ENCODE measurements at places on chromosomes 4 and X. TPM values are rescaled to one million over a fixed set of nuclear protein-coding genes. Genes with fewer than 3 reads are reported as not detected.

Gene RELL1
- 3.9 TPM for total RNA-seq

Gene PDZD4
- 0.93 TPM for total RNA-seq

Gene CENPVL1
- total RNA-seq = not detected

Gene COX7B2
- not detected for total RNA-seq

Gene PASD1
- total RNA-seq = not detected

Gene PF4V1
- total RNA-seq = not detected

Gene HNRNPH2
- 15.7 TPM for total RNA-seq

Gene GABRA4
- total RNA-seq = 0.05 TPM

Gene MMGT1
- 15.6 TPM for total RNA-seq

Gene F8A3
- total RNA-seq = 4.7 TPM

Gene TAF1
- 16.9 TPM for total RNA-seq

Gene COQ2
- total RNA-seq = 4.3 TPM

Gene HERC5
- 3.0 TPM for total RNA-seq

DNA sequence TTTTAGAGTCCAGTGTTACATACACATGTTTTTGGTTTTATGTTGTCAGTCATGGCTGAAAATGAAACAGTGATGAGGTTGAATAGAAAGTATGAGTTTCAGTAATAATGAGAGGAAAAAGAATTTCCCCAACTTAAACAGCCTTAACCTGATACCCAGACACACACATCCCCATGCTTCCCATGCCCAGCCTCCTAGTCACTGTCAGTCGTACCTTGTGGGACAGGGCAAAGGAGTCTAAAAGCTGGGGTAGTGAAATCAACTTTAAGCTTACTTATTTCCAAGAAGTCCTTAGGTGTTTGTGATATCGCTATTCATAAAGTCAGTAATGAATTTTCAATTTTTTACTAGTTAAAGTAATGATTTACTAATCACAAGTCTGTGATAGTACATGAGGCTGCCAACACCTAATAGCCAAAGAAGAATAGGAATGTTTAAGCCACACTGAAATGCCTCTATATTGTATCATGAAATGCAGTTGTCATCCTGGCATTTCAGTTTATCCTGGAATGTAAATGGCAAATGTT lies 24.3 kb upstream of the GPR34 start:
- DNase-seq = no peak
- no peak overlapping the region for H3K4me3 ChIP-seq
- H3K27me3 ChIP-seq = no peaks in the 10 kb centered on the region
- H3K4me1 ChIP-seq = no peaks in the 10 kb centered on the region

DNA sequence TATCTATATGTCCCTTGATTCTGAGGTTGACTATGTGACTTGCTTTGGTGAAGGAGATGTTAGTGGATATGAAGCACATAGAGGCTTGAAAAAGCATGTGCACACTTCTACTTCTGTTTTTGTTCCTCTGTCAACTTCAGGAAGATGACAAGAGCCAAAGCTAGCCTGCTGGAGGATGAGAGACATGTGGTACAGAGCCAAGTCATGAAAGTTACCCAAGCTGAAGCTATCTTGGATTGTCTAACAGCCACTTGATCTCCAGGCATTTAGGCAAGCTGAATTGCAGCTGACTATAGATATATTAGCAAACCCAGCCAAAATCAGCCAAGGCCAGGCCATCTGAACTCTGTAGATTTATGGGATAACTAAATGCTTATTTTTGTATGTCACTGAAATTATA lies 70.8 kb upstream of the DYNLT3 start:
- no peak for DNase-seq
- no peaks in the 10 kb centered on the region for H3K36me3 ChIP-seq
- no peaks in the 10 kb centered on the region for H3K27me3 ChIP-seq
- H3K4me1 ChIP-seq = no peaks in the 10 kb centered on the region
- no peak overlapping the region for H3K27ac ChIP-seq

GRCh38 chr4:6987588-6987961 lies 55.6 kb upstream of the TADA2B start:
- peaks cover 35% of the 10 kb centered on the region for H3K4me1 ChIP-seq
- peak overlapping the region; percentile 85 for H3K4me3 ChIP-seq
- H3K27ac ChIP-seq = peak overlapping the region; percentile 48
- no peaks in the 10 kb centered on the region for H3K27me3 ChIP-seq
- DNase-seq = no peak

DNA sequence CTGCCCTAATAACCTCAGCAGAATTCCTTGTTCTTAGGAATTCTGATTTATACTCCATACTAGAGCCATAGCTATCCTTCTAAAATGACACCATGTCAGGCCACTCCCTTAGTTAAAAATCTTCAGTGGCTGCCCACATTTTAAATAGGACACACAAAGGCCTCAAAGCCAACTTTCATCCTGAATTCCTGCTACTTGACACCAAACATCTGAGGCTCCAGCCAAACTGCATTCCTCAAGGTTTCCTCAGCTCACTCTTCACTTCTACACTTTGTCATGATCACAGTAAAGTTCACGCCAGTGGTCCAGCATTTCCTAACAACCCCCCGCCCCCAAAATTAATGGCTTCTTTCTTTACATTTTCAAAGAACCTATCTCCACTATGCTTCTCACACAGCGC lies 124.3 kb downstream of the ADGRA3 start:
- no peaks in the 10 kb centered on the region for H3K4me1 ChIP-seq
- H3K36me3 ChIP-seq = no peaks in the 10 kb centered on the region
- no peak overlapping the region for H3K4me3 ChIP-seq
- H3K27me3 ChIP-seq = no peaks in the 10 kb centered on the region

- H3K4me1 ChIP-seq = no peaks in the 10 kb centered on the region
- no peak for DNase-seq
- H3K4me3 ChIP-seq = no peak overlapping the region
- no peaks in the 10 kb centered on the region for H3K27me3 ChIP-seq
- H3K27ac ChIP-seq = no peak overlapping the region
Observed at GRCh38 chrX:55129361-55129760, 40.5 kb downstream of the PAGE2 start.

DNA sequence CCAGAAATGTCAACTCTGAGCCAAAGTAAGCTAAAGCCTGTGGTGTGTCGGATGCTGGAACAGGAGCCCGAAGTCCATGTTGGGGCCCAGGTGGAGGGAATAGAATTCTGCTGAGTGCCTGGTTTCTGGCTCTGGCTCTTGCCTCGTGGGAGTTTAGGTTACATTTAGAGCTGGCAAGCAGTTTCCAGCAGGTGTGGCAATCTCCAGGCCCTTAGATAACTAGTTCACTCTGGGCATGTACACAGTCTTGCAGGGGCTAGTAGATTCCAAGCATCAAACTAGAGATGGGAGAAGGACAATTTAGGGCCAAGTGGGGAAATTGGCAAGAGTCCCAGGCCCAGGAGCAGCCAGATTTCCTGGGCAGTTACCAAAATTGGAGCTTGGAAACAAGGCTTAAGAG lies 56.3 kb upstream of the STOX2 start:
- no peak for DNase-seq
- no peaks in the 10 kb centered on the region for H3K4me1 ChIP-seq
- no peak overlapping the region for H3K27ac ChIP-seq
- H3K4me3 ChIP-seq = no peak overlapping the region

DNA sequence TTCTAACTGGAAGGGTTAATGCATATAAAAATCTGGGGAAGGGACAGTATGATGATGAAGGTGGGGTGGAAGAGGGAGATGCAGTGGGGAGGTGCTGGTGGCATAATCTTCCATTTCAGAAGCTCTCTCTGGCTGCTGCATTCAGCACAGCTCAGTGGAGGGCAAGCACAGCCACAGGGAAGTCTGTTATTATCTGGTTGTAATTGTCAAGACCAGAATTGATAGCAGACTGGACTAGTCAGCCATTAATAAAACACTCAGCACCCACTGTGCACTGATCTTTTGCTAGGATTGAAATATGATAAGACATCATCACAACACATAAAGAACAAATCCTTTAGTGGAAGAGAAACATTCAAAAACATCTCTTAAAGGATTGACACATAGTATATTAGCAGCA lies 414.2 kb upstream of the LCORL start:
- no peak overlapping the region for H3K27ac ChIP-seq
- H3K27me3 ChIP-seq = no peaks in the 10 kb centered on the region
- no peak for DNase-seq
- H3K4me1 ChIP-seq = no peaks in the 10 kb centered on the region
- H3K4me3 ChIP-seq = no peak overlapping the region

DNA sequence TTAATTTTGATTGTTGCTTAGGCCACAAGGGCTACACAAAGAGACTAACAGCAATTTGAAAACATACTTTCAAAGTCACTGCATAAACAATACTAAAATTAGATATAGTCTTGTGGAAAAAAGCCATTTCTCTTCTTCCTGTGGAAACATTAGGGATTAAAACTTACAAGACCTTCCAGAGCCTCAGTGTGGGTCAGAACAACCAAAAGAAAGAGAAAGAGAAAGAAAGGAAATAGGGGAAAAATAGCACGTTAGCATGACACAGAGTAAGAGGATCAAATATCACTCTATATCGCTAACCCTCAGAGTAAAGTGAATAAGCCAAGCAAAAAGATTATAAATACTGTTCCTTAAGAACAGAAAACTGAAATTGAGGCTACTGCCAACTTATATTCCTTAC lies 127.8 kb upstream of the DIAPH2 start:
- no peaks in the 10 kb centered on the region for H3K4me1 ChIP-seq
- DNase-seq = no peak
- H3K36me3 ChIP-seq = no peaks in the 10 kb centered on the region
- H3K27me3 ChIP-seq = no peaks in the 10 kb centered on the region

GRCh38 chr4:187504974-187505797 lies 490.4 kb upstream of the ZFP42 start:
- DNase-seq = no peak
- H3K36me3 ChIP-seq = no peaks in the 10 kb centered on the region
- no peaks in the 10 kb centered on the region for H3K4me1 ChIP-seq
- no peak overlapping the region for H3K27ac ChIP-seq

- H3K36me3 ChIP-seq = no peaks in the 10 kb centered on the region
- no peaks in the 10 kb centered on the region for H3K27me3 ChIP-seq
- no peak for DNase-seq
- no peak overlapping the region for H3K4me3 ChIP-seq
Observed at GRCh38 chr4:85656759-85657505, 182.0 kb downstream of the ARHGAP24 start.

GRCh38 chr4:80014531-80014930 lies 58.5 kb downstream of the ANTXR2 start:
- H3K4me1 ChIP-seq = peaks cover 4% of the 10 kb centered on the region
- H3K36me3 ChIP-seq = no peaks in the 10 kb centered on the region
- no peak overlapping the region for H3K4me3 ChIP-seq
- DNase-seq = no peak
- H3K27ac ChIP-seq = no peak overlapping the region

DNA sequence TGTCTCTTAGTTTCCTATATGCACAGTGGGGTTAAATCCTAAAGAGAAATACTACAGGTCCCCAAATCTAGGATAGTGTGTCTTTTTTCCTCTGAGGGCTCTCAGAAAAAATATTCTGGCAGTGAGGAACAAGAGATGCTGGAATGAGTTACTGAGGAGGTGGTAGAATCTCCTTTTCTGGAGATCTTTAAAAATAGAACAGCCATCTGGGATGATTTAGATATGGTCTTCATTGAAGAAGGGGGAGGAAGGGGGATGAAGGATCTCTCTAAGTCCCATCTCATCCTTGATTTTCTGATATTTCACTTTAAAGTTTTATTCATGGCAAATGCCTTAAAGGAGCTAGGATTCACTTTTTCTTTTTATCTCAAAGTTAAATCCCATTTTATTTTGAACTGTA lies 235.0 kb downstream of the MAML3 start:
- DNase-seq = no peak
- no peak overlapping the region for H3K4me3 ChIP-seq
- H3K4me1 ChIP-seq = peaks cover 67% of the 10 kb centered on the region

DNA sequence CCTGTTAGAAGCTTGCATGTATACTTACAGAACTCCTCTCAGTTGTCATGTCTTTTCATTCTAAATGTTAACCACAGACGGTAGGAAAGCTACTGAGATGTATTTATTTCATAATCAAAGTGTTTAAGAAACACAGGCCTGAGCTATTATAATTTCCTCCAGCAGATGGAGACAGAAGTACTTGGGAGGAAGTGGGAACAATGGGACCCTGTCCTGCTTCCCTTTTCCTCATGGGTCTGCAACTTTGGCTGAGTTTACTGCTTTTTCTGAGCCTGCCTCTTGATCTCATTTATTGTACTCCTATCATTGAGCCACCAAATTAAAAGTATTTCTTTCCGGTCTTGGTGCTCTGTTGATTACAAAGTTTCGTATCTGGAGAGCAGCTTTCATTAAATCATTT lies 67.7 kb upstream of the SPANXN2 start:
- no peaks in the 10 kb centered on the region for H3K36me3 ChIP-seq
- no peak overlapping the region for H3K4me3 ChIP-seq
- H3K27me3 ChIP-seq = no peaks in the 10 kb centered on the region
- H3K27ac ChIP-seq = no peak overlapping the region

- DNase-seq = no peak
- no peaks in the 10 kb centered on the region for H3K4me1 ChIP-seq
- no peak overlapping the region for H3K4me3 ChIP-seq
- no peaks in the 10 kb centered on the region for H3K36me3 ChIP-seq
- peaks cover 4% of the 10 kb centered on the region for H3K27me3 ChIP-seq
Observed at GRCh38 chr4:10480616-10481015, 23.4 kb upstream of the ZNF518B start.

GRCh38 chr4:55173580-55173979 lies 48.2 kb upstream of the KDR start:
- H3K4me1 ChIP-seq = no peaks in the 10 kb centered on the region
- no peak overlapping the region for H3K27ac ChIP-seq
- no peaks in the 10 kb centered on the region for H3K36me3 ChIP-seq
- H3K4me3 ChIP-seq = no peak overlapping the region
- no peak for DNase-seq
- H3K27me3 ChIP-seq = no peaks in the 10 kb centered on the region

- no peak for DNase-seq
- H3K36me3 ChIP-seq = no peaks in the 10 kb centered on the region
- no peaks in the 10 kb centered on the region for H3K4me1 ChIP-seq
- H3K4me3 ChIP-seq = peak overlapping the region; percentile 36
- H3K27ac ChIP-seq = no peak overlapping the region
Observed at GRCh38 chr4:173500841-173501591, 29.0 kb downstream of the HAND2 start.

DNA sequence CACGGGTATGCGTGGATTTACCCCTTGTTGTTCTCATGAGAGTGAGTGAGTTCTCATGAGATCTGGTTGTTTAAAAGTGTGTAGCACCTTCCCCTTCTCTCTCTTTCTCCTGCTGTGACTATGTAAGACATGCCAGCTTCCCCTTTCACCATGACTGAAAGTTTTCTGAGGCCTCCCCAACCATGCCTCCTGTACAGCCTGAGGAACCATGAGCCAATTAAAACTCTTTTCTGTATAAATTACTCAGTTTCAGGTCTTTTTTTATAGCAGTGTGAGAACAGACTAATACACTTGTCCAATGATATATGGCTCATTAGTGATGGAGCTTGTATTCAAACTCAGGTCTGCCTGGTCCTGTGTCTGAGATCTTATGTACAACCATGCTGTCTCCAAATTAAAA lies 28.5 kb upstream of the RTL3 start:
- no peaks in the 10 kb centered on the region for H3K4me1 ChIP-seq
- no peak overlapping the region for H3K4me3 ChIP-seq
- H3K27ac ChIP-seq = no peak overlapping the region
- H3K36me3 ChIP-seq = no peaks in the 10 kb centered on the region
- no peaks in the 10 kb centered on the region for H3K27me3 ChIP-seq

- no peaks in the 10 kb centered on the region for H3K36me3 ChIP-seq
- no peak overlapping the region for H3K4me3 ChIP-seq
- H3K27ac ChIP-seq = no peak overlapping the region
- no peak for DNase-seq
Observed at GRCh38 chrX:130623518-130623917, 221.7 kb downstream of the RBMX2 start.

GRCh38 chrX:3520458-3520857 lies 174.0 kb upstream of the MXRA5 start:
- no peak overlapping the region for H3K27ac ChIP-seq
- no peaks in the 10 kb centered on the region for H3K27me3 ChIP-seq
- no peak for DNase-seq
- H3K4me1 ChIP-seq = no peaks in the 10 kb centered on the region
- no peak overlapping the region for H3K4me3 ChIP-seq
- H3K36me3 ChIP-seq = no peaks in the 10 kb centered on the region
